ENCODE measurements at places on chromosomes 5 and 9. TPM values are rescaled to one million over a fixed set of nuclear protein-coding genes. Genes with fewer than 3 reads are reported as not detected.

Gene FAM120AOS
- total RNA-seq: 45.0 TPM

Gene ROR2
- 3.8 TPM for total RNA-seq

Gene NFIB
- total RNA-seq: 97.7 TPM

Gene ORM2
- total RNA-seq: 3.1 TPM

Gene PDLIM4
- 6.7 TPM for total RNA-seq

Gene PCDHGB4
- total RNA-seq: 5.3 TPM

Gene C9
- 0.27 TPM for total RNA-seq

Gene SPINK4
- not detected for total RNA-seq

Gene TBCA
- 117 TPM for total RNA-seq

Gene IL9
- total RNA-seq: not detected

Gene TMC1
- total RNA-seq: not detected

Gene PCDHGA8
- total RNA-seq: 1.5 TPM

Gene SCAI
- total RNA-seq: 22.3 TPM

Gene SLC6A18
- not detected for total RNA-seq
